CD8-positive, alpha-beta T cell (primary cell): ENCODE measurements at places on chromosomes 7 and 10.

GRCh38 chr7:133873631-133874030, 253.5 kb upstream of the LRGUK start:
- no peak for DNase-seq

- DNase-seq = no peak
These were observed 183.5 kb upstream of the FAM3C start for GRCh38 chr7:121579639-121580038.

DNA sequence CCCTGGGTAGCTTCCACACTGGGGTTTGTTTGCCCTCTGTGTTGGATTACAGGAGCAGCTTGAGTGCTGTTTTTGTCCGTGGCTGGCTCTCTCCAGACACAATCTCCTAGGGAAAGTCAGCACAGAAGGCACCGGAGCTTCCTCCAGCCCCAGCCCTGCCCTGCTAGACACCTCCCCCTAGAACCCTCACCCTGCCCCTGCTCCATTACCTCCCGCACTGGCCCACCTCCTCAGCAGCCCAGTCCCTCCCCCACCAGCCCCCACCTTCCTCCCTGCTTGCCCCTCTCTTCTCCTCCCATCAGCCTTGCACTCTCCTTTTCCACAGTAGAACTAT, 130.5 kb downstream of the ADCY1 start:
- DNase-seq = no peak

- DNase-seq = no peak
These were observed 22.7 kb downstream of the OTUD1 start for GRCh38 chr10:23461557-23461956.

DNA sequence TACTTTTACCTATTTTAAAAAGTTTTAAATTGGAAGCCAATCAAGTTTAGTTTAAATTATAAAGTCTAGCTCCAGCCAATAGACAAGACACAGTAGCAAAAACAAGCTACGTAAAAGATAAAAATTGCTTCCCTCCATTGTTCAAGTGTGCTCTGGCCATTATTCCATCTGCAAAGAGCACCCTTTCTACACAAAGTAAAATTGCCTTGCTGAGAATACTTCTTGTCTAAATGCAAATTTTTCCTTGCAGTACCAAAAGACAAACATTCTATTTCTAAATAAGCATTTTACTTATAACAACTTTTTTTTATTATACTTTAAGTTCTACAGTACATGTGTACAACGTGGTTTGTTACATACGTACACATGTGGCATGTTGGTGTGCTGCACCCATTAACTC, 75.9 kb upstream of the ZNF746 start:
- DNase-seq = no peak

- DNase-seq = no peak
These were observed 227.4 kb upstream of the PPP2R2D start for GRCh38 chr10:131673396-131673795.

GRCh38 chr10:104910712-104911111, 269.6 kb downstream of the SORCS3 start:
- no peak for DNase-seq

- no peak for DNase-seq
These were observed 34.2 kb downstream of the MYOF start for GRCh38 chr10:93447970-93448369.

- DNase-seq = no peak
These were observed 89.2 kb downstream of the MICALL2 start for GRCh38 chr7:1369916-1370657.

DNA sequence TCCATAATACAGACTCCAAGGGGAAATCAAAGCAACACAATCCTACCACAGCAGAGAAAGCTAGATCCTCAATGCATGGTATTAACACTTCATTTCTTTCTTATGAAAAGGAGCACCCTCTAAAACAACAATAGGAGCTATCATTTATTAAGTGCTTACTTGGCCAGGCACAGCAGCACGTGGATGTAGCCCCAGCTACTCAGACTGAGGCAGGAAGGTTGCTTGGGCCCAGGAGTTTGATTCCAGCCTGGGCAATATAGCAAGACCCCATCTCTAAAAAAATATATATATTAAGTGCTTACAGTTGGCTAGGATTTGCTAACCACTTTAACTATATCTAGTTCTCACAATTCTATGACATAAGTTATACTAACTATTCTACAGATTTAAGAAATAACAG, 12.2 kb downstream of the SNX13 start:
- DNase-seq = no peak

DNA sequence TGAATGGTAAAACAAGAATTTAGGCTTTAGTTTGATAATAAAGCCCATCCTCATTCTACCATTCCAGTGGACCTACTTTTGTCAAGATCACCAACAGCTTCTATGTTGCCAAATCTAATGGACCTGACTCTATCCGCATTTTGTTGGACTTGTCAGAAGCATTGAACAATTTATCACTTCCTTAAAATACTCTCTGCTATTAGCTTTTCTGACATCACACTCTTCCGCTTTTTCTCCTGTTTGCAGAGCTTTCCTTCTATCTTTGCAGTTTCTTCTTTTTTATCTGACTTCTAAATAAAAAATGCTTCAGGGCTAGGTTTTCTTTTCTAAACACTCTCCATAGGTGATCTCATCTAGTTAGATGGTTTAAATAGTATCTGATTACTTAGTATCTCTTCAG, 42.7 kb upstream of the SMIM30 start:
- no peak for DNase-seq

GRCh38 chr7:112892263-112892662, 102.1 kb upstream of the TMEM168 start:
- no peak for DNase-seq

DNA sequence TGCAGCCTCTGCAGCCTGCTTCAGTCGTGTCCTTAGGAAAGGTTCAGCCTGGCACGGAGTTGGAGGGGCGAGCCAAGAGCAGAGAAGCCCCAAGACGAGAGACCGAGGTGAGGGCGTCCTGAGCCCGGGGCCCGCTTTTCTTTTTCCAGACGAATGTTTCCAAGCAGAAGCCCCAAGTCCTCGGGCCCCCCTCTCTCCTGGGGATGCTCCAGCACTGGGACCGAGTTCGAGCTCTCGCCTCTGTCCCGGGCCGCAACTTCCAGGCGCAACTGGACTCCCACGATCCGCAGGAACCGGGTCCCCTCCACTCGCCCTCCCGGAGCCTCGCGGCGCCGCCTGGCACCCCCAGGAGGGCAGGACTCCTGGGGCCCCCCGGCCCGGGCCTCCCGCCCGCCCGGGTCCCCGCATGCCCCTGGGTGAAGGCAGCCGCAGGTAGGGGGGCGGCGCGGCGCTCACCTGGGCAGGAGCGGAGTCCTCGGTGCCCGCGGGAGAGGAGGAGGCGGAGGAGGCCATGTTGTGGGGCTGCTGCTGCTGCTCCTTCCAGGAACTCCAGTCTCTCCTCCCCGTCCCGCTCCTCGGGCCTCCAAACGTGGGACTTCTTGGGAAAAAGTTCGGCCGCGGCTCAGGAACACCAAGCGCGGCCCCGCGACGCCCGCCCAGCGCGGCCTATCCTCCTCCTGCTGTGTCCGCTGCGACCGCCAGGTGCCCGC, 45.3 kb upstream of the CDK1 start:
- DNase-seq = peak; percentile 64

DNA sequence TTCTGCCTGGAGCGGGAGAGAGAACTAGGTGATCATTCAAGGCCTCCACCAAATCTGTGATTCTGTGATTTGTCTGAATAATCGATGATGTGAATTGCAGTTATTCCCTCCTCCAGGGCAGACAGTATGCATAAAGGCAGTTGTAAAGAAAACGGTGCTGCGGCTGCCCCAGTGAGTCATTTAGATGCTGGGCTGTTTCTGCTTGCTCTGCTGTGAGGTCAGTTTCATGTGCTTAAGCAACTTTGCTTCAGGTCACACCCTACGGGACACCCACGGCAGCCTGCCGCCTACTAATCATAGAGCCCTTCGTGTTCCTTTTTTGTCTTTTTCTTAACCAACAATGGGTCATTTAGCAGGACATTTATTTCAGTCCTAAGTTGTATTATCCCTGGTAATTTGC, 158.1 kb upstream of the PITRM1 start:
- peak; percentile 13 for DNase-seq

GRCh38 chr7:154259396-154259795, 207.2 kb downstream of the DPP6 start:
- DNase-seq = no peak

- DNase-seq = no peak
These were observed 6.1 kb upstream of the SCRN1 start for GRCh38 chr7:29995652-29996051.

DNA sequence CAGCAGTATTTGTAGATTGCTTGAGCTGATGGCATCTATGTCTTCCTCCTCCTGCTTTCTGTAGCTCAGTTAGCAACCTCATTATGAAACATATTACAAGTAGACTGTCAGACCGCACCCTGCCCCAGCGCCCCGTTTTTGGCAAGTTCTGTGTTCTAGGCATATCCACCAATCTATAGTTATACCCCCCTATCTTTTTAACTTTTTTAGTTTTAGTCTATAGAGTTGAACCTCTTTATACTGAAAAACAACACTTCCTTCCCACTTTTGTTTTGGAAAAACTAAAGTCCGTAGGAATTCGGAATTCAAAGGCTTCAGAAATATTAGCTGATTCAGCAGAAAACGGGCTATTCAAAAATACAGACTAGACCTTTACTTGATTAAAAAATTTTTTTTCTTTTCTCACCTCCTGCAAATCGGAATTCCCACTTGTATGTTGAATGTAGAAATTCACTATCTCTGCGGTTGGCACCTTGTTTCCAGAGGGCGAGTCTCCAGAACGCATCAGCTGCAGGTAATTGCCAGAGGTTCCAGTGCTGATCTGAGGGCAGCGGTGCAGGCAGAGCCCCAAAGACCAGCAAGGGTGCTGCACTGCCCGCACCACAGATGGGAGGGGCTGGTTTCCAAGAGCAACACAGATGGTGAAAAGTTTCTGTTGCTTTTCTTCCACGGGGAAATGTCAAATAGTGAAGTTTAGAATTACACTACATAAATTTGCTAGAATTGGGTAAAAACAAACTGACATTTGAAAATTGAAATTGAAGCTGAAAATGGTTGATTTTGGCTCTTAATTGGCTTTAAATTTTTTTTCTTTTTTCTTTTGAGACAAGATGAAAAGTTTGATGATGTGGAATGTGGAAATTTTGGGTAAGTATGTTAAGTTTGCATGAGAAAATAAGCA, 2.2 kb upstream of the FZD8 start:
- DNase-seq = peak; percentile 5

- DNase-seq = no peak
These were observed 24.9 kb downstream of the LRRC20 start for GRCh38 chr10:70357565-70357964.

DNA sequence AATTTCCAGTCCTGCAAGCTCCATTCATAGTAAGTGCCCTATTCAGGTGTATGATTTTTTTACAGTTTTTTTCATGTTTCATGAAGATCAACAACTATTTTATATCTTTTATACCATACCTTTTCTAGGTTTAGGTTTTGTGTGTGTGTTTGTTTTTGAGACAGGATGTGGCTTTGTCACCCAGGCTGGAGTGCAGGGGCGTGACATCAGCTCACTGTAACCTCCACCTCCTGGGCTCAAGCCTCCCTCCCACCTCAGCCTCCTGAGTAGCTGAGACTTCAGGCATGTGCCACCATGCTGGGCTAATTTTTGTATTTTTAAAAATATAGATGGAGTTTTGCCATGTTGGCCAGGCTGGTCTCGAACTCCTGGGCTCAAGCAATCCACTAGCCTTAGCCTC, 35.0 kb downstream of the ARMH3 start:
- DNase-seq = no peak

DNA sequence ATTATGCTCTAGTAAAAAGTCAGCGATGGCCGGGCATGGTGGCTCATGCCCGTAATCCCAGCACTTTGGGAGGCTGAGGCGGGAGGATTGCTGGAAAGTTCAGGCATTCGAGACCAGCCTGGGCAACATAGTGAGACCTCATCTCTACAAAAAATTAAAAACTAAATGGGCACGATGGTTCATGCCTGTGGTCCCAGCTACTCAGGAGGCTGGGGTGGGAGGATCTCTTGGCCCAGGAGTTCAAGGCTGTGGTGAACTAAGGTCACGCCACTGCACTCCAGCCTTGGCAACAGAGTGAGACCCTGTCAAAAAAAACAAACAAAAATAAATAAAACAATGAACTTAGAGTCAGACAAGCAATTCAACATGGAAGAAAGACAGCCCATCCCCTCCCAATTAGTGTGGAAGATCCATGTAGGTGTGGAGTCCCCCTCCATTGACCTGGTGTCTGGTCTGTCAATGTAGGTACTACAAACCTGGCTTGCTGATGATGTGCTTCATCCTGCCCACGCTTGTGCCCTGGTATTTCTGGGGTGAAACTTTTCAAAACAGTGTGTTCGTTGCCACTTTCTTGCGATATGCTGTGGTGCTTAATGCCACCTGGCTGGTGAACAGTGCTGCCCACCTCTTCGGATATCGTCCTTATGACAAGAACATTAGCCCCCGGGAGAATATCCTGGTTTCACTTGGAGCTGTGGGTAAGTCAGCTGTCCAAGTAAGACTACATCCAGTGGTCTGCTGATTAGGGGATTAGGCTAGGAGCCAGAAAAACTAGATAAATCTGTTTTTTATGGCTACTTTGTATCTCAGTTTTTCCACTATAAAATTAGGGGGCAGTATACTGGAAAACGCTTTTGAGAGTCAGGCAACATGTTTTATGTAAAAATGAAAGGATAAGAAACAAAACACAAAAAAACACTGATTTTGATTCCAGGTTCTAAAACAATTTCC, 9.3 kb downstream of the SCD start:
- no peak for DNase-seq

DNA sequence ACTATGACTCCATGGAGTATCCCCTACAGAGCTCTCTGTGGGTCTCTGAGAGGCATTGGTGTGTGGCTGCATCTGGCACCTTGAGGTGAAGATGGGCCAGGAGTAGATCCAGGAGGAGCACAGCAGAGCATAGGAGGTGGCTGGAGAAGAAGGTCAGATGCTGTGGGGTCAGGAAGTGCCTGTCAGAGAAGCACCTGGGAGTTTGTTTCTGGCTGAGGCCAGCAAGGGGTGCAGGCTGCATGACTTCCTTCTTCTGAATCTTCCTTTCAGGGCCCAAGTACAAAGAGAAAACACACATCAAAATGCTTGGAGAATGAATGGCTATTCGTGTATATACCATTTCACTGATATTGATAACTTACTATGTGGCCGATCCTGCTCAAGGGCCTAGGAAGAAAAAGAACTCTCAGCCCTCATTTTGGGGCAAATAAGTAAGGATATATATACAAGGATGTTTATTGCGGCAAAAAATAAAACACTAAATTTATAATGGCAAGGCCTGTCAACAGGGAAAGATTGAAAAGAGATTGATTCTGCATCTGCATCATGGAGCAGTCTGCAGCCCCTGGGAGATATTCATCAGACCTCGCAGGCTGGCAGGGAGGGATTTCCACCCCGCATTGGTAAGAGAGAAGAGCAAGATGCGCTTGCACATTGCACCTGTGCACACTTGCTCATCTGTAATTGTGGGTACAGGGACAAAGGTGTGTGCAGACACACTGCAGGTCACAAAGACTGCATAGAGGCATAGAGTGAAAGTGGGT, 39.2 kb downstream of the PTPRE start:
- no peak for DNase-seq

GRCh38 chr7:33516568-33516967, 387.2 kb downstream of the BBS9 start:
- no peak for DNase-seq
